ENCODE measurements at places on chromosomes 7 and 10.
A peak's percentile ranks its signal among the peaks of the same experiment; 100 is the strongest.

DNA sequence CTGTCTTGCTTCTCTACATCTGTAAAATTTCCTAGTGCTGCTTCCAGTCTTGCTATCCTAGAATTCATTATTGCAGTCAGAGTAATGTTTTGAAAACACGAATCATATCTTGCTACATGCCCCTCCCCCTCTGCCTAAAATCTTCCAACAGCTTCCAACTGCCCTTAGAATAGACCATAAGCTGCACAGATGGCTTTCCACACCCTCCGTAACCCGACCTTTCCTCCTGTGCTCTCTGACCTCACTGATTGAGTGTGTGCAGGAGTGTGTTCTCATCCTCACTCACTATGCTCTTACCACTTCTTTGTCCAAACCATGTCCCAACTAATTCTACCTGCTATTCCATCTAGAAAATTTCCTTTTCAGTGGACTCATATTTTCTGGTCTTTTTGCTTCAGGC is 121.2 kb upstream of the ANKRD1 start:
- DNase-seq: no peak

DNA sequence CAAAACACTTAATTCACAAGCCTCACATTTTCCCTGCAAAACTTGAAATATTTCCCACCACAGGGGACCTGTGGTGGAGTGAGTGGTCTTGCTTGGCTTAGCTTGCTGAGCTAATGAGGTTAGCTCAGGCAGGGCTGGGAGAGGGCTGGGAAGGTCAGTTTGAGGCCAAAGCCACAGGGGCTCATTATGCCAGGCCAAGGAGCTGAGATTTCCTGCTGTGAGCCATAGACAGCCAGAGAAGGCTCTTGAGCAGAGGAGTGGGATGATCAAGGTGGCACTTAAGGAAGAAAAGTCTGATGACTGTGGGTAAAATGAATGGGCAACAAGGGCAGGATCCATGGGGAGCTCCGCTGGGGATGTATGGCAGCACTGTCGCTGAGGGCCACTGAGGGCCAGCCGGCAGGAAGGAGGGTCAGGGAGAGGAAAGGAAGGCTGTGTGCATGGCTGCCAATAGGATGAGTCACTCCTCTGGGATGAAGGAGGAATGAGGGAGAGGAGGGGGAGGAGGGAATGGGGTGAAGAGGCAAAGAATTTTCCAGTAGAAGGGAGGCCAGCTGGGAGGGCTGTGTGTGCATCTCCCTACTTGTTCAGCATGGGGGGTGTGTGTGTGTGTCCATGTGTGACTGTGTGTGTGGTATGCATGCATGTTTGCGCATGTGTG is 18.7 kb upstream of the ZNF488 start:
- DNase-seq: no peak

GRCh38 chr10:124575107-124576035 is 113.7 kb downstream of the LHPP start:
- DNase-seq: no peak

- no peak for DNase-seq
These were observed 44.9 kb downstream of the ANXA8 start for GRCh38 chr10:47438857-47439474.

DNA sequence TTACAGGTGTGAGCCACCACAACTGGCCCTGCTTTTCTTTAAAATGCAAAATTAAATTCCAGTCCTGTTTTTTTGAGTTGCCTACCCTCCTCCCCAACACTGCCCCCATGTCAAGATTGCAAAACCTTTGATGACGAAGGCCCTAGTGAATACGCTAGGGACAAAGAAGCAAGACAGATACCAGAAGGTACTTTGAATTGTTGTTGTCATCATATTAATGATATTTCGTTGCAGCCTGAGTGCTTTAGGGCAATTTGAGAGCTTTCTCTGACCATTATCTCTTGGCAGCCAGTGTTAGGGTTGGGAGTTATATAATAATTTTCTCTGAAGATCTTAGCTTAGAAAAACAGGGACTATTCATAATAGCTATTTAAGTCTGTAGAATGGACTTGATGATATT is 7.1 kb downstream of the CCSER2 start:
- DNase-seq: no peak

DNA sequence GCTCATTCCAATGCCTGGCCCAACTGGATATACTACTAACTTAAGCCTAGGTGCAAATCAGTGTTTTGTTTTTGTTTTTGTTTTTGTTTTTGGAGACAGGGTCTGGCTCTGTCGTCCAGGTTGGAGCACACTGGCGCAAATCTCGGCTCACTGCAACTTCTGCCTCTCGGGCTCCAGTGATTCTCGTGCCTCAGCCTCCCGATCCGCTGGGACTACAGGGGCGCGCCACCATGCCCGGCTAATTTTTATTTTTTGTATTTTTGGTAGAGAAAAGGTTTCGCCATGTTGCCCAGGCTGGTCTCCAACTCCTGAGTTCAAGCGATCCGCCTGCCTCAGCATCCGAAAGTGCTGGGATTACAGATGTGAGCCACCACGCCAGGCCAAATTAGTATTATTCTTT is 1.6 kb downstream of the PPP3CB start:
- DNase-seq: no peak

GRCh38 chr7:134667899-134668298 is 21.2 kb downstream of the BPGM start:
- no peak for DNase-seq

DNA sequence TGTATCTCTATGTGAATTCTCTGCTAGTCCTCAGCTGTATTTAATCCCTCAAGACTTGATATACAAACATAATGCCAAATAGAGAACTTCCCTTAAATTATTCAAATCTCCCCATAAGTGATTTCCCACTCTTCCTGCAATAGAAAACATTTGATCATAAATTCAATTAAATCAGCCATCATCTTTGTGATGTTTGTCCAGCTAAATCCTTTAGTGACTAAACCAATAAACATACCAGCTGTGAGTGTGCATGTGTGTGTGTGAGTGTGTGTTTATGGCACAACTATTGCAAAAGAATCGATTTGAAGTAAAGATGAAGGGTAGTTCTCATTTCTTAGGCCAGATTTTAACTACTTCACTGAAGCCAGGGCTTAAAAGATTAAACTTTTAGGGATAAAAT is 175.5 kb upstream of the FZD1 start:
- no peak for DNase-seq

DNA sequence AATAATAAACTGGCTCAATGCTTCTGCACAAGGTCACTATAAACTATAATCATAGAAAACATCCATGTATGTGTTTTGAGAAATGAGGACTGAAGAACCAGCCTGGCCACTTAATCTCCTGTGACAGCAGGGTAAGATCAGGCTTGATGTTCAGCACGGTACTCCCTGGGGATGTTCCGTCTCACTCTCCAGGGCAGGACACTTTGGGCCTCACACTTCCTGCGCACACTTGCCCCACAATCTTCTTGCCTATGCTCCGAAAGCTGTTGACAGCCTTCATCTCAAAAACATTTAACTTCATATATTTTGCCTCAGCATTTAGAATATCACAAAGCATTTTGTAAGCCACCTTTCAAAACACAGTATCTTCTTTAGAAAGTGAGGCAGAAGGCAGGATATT is 92.7 kb downstream of the PARD3 start:
- no peak for DNase-seq

DNA sequence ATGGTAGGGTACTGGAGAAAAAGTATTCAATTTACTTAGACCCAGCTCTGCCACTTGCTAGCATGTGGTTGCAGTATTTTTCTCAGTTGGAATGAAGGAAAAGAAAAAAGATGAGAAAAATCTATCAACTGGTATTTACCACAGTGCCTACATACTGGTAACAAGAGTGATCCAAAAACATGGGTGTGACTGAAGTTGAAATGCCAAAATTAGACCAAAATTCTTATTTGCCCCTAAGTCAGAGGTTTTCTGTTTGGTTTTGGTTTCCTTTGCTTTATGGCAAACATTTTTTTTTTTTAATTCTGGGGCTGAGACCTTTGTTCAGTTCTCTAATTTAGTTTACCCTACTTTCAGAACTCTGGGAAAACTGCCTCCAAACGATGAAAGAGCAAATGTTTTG is 12.3 kb downstream of the HYCC1 start:
- DNase-seq: no peak

GRCh38 chr10:71757399-71757922 is 15.9 kb downstream of the VSIR start:
- no peak for DNase-seq

DNA sequence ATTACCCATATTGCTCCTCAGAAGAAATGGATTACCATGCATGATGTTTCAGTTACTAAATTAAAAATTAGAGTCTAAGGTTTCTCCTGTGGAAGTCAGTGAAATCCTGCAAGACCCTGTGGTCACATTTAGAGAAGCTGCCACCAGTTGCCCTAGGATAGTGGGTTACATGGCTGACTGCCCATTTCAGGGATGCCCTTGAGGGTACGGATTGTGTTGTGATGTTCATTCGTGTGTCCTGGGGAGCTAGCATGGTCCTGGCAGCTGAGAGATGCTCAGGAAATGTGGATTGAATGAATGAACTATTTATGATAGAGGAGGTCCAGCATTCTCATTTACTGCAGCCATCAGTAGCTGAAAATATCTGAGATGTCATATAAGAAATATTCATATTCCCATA is 55.1 kb downstream of the TMEM178B start:
- no peak for DNase-seq

DNA sequence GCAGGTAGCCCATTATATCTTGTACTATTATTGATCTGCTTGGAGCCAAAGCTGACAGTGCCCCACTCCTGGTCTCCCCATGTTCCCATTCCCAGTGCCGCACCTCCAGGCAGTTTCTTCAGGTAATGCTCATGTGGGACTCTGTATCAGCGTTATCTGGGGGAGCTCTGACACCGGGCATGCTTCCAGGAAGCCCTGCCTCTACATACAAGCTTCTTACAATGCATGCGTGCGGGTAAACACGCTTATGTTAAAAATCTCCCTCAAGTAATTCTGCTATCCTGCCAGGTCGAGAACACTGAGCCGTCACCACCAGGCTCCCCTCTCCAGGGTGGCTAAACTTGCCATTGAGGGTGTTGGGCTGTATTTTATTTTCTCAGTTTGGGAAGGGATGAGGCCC is 61.6 kb upstream of the LBX1 start:
- DNase-seq: no peak

- no peak for DNase-seq
These were observed 67.9 kb upstream of the AFAP1L2 start for GRCh38 chr10:114471906-114472876.

- no peak for DNase-seq
These were observed 12.7 kb downstream of the IKZF1 start for GRCh38 chr7:50317221-50317678.

- peak; percentile 38 for DNase-seq
These were observed 269.5 kb upstream of the SLC26A5 start for GRCh38 chr7:103715376-103716120.

- no peak for DNase-seq
These were observed 114.5 kb downstream of the PTPN20 start for GRCh38 chr10:47025540-47026300.

DNA sequence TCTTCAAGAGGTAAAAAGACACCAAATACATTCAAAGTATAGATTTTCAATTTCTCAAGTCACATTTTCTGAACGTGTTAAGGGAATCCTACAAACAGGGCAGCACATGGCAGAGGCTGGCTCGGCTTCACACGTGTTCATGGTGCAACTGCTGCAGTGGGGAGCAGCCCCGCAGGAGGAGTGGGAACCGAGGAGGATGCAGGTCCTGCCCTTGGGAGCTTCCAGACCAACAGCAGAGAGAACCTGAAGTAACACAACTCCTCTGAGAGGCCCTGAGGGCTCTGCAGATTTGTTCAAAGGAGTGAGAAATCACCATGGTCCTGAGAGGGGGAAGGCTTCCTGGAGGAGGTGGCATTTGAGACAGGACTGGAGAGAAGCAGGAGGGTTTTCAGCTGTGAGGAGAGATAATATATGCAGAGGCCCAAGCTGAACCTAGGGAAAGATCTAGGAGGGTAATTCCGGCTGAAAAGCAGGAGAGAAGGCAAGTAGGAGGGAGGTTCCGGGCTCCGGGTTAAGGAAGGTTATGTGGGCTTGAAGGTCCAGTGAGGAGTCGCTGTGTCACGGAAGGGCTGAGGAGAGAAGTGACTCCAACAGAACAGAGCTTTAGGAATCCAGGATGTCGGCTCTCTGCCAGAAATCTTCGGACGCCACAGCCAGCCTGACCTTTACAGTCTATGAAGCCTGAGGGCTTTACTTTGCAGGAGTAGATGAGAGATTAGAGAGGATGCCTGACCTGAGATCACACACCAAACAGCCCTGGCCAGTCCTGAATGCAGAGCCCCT is 77.5 kb downstream of the GPR26 start:
- no peak for DNase-seq

GRCh38 chr10:87038286-87038717 is 18.2 kb downstream of the FAM25A start:
- no peak for DNase-seq

DNA sequence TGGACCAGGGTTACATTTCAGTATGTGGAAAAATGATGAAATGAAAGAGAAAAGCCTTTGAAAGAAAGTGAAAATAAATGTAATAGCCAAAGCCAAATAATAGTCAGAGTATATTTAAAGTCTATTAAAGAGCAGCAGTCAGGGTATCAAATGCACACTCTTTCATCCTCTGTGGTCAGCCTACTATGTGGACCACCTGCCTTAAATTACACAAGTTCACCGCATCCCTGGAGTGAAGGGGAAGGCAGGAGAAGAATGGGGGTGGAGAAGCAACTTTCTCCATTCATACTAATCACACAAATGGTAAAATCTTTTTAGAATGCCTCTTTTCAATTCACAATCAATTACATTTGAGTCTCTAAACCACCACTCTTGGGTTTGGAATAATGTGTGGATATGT is 16.0 kb downstream of the TWIST1 start:
- DNase-seq: no peak

DNA sequence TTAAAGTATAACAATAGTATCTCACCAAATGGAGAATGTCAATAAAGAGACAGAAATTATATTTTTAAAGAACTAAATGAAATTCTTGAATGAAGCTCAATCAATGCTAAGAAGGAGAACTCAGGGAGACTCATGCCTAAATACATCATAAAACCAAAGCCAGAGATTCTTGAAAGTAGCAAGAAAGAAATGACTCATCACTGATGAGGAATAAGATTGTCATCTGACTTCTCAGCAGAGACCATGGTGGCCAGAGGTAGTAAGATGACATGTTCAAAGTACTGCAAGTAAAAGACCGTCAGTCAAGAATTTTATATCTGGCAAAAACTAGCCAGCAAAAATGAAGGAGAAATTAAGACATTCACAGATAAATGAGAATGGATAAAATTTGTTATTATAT is 399.0 kb downstream of the GRID1 start:
- DNase-seq: no peak

DNA sequence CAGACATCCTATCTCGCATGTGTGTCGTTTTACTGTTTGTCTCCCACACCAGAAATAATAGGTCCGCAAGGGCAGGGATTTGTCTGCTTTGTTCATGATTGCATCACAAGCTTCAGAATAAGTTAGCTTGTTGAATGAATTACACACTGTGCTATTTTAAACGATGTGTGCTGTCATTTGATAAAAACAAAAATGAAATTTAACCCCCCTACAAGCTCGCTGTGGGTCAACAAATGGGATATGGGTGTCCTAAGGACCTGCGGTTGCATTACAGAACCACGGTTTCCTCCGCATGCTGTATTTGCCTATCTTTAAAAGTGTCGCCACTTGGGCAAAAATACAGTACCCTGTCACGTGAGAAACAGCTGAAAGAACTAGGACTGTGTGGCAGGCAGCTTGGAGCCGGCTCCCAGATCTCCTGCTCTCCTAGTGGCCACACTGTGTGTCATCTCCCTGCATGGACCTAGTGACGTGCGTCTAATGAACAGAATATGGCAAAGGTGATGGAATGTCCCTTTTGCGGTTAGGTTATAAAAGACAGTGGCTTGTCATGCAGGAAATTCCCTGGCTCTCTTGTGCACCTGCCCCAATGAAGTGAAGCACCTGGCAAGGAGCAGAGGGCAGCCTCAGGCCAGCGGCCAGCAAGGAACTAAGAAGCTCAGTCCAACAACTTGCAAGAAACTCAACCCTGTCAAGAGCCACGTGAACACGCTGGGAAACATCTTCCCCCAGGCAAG is 32.9 kb upstream of the CRYGN start:
- no peak for DNase-seq

Measured in DMS 273 treated with DMSO at 0.1 percent for 48 hours (cell line).